ENCODE measurements at places on chromosomes 2 and 18.

DNA sequence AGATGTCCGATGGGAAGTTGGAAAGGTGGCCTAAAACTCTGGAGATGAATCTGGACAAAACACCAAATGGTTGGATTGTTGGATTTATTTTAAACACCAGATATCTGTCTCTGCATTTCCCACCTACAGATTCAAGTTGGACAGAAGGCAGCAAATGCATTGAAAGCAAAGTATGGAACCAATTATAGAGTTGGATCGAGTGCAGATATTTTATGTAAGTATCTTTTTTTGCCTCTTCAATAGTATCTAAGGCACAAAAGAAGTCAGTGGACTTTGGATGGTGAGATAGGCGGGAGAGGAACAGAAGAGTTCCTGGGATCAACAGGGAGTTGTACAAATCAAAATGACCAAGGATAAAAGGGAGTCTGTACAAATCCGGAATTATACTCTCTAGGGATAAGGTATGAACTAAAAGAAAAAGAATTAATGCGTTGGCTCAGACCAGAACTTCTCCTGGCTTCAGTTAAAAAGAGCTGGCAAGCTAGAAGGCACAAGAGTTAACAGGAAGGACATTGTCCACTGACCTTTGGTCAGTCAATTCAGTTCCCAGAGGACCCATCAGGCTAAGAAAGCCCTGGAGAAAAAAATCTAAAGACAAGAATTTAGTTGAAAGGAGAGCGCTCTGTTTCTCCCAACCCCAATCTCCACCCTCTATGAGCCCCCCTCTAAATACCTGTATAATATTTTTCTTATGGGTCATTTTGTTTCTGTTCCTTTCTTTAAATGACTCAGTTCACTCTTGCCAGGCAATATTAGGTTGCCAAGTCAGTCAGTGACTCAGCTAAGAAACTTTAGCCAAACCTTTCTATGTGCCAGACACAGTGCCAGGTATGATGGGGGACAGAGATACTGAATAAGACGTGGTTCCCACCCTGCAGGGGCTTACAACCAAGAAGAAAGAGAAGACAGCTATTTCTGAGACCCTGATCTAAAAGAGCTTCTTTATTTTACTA, 29.1 kb downstream of the CPO start:
- no peak for DNase-seq

DNA sequence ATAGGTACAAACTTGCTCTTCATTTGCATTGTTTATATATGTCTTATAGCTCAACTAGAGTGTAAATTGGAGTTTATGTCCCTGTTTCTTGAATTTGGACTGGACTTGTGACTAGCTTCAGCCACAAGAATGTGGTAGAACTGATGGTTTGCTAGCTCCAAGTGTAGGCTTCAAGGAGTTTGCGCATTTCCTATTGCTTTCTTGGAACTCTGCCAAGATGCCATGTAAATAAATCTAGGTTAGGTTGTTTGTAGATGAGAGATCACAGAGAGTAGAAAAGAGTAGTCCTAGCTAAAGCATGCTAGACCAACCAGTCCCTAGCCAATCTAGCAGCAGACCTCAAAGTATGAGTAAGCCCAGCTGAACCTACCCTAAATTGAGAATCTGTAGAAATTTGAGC, 183.0 kb upstream of the CYP26B1 start:
- no peak for DNase-seq

DNA sequence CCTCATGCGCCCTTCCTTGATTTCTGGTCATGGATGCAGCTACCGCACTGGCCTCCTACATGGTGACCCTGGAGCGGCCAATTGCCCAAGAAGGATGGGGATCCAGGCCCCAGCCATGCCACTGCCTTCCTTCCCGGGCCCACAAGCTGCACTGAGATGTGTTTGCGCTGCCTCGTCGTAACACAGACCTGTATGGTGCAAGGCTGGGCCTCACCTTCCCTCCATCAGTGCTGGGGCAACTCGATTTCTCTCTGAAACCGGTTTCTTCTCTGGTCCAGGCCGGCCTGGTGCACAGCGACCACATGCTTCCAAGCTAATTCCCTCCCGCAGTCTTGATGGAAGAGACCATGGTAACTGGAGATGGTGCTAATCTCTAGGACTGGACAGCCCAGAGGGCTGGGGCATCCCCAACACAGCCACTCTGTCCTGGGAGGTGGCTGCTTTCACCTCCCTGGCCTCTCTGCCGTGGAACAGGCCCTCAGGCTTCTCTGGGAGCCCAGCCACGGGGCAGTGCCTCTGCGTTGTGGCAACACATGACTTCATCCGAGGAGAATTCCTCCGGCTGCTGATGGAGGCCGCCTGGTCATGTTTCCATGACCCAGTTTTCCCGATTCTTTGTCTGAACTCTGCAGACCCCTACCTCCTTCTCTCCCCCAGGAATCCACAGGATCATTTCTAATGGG, 184.2 kb downstream of the GLI2 start:
- no peak for DNase-seq

DNA sequence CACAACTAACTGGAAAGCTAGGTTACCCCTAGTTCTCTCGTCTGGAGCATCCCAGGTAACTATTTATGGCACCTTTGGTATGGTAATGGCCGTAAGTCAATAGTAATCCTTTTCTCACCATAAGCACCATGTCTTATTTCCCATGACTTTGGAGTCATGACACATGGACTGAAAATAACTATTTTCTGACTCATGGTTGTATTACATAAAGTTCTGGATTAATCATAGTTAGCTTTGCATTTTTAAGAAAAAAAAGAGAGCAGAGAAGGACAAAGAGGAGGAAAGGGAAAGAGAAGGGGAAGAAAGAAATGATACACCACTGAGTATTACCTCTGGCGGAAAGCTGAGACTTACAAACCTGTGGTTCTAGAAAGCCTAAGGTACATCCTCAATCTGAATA, 99.3 kb downstream of the BIN1 start:
- DNase-seq: no peak

GRCh38 chr2:218290316-218291261, 1.7 kb downstream of the TMBIM1 start:
- DNase-seq: no peak

DNA sequence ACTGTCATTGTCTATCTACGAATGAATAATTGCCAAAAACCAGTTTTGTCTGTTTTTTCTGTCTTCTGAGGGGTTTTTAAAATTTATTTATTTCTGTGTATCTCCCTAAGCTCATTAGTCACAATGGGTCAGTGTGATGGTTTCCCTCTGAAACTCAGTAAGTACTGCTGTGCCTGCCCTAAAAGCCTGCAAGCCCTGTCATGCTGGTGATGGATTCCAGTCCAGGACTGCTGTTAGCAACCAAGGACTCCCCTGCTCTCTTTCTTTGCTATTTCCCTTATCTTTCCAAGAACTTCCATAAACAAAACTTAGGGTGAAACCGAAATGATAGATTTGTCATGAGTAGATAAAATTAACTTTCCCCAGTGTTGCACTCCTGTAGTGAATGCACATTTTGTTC, 11.8 kb upstream of the DSG2 start:
- no peak for DNase-seq

DNA sequence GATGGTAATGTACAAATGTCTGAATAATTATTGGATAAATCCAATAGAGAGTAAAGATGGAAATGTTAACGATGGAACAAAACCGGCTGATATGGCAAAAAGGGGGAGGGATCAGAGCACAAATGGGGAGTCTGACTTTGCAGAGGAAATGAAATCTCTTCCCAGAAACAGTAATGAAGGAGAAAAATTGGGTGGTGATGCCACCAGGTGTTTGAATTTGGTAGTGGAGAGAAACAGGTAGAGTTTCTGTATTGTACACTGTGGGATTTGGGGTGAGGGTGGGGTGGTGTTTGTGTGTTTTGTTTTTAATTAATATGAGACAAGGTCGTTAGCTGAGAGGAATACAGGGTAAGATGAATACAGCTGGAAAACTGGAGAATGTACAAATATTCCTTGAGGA, 20.4 kb upstream of the XDH start:
- DNase-seq: no peak

- DNase-seq: no peak
These were observed 2.0 kb downstream of the RAPH1 start for GRCh38 chr2:203532957-203533658.

- no peak for DNase-seq
These were observed 185.1 kb upstream of the LHCGR start for GRCh38 chr2:48940606-48941005.

DNA sequence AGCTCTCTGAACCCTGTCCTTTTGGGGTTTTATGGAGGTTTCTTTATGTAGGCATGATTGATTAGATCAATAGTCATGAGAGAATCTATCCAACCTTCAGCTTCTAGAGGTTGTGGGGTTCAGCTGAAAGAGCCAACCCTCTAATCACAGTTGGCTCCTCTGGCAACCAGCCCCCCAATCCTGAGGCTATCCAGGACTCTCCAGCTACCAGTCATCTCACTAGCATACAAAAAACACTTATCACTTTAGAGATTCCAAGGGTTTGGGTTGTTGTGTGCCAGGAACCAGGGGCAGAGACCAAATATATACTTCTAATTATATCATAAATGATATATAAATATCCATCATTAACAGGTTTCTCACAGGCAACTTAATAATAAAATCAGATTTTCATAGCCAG, 11.7 kb downstream of the WDPCP start:
- no peak for DNase-seq

- DNase-seq: no peak
These were observed 4.0 kb upstream of the FAM124B start for GRCh38 chr2:224405841-224406370.

- DNase-seq: no peak
These were observed 1.6 kb downstream of the OSR1 start for GRCh38 chr2:19356545-19357401.
